NCI-H2107 (cell line): ENCODE measurements at places on chromosomes 6 and 20.

DNA sequence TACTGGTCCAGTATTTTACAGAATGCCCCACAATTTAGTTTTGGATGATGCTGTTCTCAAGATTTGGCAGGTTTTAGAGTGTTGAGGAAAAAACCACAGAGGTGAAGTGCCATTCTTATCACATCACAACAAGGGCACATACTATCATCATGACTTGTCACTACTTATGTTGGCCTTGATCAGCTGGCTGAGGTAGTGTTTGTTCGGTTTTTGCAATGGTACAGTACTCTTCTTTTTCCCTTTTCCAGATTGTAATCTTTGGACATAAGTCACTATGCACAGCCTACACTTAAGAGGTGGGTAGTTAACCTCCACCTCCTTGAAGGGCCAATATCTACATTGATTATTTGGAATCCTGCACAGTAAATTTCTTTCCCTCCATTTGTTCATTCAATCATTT, 8.8 kb downstream of the TENT5A start:
- DNase-seq = no peak

GRCh38 chr6:168007592-168008338, 10.3 kb downstream of the KIF25 start:
- DNase-seq = no peak

DNA sequence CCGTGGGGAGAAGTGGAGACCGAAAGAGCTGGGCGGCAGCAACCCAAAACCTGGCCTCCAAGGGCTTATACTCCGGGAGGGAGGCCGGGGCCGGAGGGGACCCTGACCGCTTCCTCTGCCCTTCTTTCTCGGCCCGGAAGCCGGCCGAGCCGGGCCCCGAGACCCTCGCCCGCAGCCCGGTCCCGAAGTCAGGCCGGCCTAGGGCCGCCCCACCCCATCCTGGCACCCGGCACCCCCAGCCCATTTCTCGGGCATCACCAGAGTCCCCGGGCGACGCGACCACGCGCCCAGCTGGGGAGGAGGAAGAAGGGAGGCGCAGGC, 572 bp upstream of the ZDHHC14 start:
- DNase-seq = no peak

DNA sequence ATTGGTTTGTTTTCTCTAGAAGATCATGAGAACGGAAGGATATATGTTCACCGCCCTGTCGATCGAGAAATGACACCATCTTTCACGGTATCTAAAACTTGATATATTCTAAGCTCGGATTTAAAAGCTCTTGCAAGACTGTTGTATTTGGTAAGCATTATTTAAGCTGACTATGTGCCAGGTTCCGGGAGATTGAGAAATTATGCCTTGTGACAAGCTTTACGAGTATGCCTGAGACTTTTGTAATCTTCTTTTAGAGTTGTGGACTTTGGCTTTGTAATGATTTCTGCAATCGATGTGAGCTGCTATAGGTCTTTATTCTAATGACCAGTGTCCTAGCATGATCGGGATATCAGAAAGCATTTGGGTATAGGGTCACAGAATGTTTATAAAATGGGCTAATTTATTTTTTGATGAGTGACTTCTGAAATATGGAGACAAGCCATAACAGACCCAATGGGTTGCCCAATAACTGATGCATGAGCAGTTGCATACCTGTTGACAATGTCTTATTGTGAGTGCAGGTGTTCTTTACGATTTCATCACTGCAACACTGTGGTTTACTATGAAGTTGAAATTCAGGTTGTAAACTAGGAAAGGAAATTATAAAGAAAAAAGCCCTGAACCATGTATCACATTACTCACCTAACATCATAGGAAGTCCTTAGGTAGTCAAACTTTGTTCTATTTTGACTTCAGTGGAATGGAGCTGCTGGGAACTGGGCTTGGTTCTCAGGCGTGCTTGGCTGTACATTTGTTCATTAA, 14.0 kb downstream of the CDH26 start:
- DNase-seq = no peak

- no peak for DNase-seq
These were observed 110.5 kb upstream of the SUPT3H start for GRCh38 chr6:45488269-45488668.

DNA sequence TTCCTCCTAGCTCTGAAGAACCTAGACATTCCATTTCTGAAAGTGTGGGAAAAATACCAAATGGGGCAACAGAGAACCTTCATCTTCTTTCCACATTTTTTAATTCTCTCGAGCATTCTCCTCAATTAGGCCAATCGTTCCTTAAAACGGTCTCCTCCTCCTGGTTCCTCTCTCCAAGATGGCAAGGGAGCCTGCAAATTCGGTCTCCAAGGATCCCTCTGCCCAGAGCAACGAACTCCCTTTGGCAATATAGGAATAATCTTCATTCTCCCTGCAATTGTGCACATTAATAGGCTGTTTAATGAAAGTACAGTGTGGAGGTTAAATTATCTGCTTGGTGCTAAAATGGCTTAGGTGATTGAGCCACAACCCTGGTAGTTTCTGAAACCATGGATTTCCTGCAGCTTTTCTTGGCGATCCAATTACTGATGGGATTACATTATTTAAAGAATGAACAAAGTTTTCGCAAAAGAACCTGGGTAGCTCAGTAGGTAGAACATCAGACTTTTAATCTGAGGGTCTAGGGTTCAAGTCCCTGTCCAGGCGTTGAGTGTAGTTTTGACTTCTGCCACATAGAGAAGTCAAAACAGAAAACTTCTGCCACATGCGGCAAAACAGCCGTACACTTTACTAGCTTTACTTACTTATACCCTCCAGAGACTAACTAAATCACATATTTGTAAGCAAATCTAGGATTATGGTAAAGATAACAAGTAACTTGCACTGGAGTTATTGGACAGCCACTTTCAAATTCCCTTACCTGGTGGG, 102.9 kb upstream of the ZNF184 start:
- no peak for DNase-seq

- DNase-seq = no peak
These were observed 12.7 kb upstream of the FAM83C start for GRCh38 chr20:35304956-35305355.

DNA sequence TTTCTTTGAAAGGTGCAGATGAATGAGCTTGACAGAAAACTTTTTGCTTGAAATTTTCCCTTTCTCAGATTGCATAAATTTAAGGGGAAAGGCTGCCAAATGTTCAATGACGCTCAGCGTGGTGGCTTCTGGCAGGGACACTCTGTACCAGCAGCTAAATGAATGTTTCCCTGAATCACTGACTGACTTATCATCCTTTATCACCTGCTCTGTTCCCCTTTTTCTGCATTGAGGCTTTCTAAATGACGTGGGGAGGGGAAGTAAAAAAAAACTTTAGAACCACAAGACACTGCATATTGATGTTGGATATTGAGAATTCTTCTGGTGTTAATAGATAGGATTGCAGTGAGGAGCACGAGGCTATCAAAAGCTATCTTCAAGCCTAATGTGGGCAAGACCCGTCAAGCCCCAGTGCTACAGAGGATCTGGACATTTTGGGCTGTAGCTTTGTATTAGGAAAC, 46.9 kb upstream of the ENPP5 start:
- DNase-seq = no peak

GRCh38 chr20:2387180-2387577, 6.5 kb downstream of the TGM6 start:
- DNase-seq = peak; percentile 1
